ENCODE measurements at places on chromosomes 4 and X.

GRCh38 chrX:152907084-152907651 lies 9.3 kb downstream of the ZNF185 start:
- no peak for DNase-seq

GRCh38 chr4:76732246-76732645 lies 165.7 kb downstream of the SOWAHB start:
- DNase-seq = no peak

DNA sequence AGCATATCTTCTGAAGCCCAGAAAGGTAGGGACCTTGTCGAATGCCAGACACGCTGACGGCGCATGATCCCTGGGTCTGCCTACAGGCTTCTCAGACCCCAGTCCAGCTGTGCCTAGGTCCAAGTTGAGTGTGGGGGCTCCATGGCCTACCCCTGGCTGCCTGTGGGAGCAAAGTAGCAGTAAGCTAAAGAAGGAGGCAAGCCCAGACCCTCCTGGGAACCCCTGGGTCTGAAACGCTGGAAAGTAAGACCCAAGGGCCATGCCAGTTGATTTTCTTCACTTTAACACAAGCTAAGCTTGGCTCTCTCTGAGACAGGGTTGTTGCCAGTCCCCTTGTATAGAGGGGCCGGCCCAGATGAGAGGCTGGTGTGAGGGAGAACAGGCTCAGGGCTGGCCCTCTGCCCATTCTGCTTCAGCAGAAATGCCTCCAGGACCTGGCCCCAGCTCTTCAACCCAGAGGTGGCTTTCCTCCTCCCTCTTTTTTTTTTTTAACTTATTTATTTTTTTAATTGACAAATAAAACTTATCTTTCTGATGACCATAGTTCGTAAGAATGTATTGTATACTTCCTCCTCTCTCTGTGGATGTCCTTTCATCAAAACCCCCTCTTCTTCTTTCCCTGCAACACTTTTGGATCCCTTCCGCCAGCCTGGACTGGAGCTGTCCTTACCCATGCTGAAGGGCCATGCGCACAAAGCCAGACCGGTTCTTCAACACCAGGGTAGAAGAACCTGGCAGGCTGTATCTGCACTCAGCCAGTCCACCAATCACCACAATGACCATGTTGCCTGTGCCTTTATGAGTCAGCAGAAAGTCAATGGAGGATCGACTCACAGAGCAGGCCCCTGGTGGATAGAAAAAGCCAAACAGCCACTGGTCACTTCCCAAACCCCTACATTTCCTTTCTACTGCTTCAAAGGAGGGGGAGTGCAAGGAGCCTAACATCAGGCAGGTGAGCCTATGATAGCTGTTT lies 7.1 kb downstream of the AWAT2 start:
- DNase-seq = no peak

GRCh38 chrX:139200346-139200745 lies 330.2 kb upstream of the F9 start:
- no peak for DNase-seq

DNA sequence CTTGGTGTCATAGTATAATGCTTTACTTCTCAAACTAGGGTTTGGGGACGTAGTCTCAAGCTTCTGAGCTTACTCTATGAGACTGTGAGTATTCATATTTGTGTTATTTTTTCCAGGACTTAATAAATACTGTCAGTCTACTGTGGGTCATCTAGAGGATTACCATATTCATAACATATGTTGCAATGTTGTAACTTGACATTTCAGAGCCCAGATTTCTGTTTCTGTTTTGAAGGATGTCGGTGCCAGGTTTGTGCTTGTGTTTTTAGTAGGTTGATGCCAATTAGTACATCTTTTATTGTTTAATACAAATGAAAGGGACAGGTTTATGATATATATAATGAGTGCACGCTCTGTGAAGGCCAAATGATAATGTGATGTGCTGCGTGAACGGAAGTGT lies 69.6 kb downstream of the SPANXN4 start:
- DNase-seq = no peak

GRCh38 chr4:174154215-174154854 lies 129.1 kb downstream of the FBXO8 start:
- no peak for DNase-seq

- no peak for DNase-seq
These were observed 27.8 kb downstream of the SNX25 start for GRCh38 chr4:185237175-185237574.

- no peak for DNase-seq
These were observed 6.4 kb downstream of the HSPA4L start for GRCh38 chr4:127788517-127788916.

DNA sequence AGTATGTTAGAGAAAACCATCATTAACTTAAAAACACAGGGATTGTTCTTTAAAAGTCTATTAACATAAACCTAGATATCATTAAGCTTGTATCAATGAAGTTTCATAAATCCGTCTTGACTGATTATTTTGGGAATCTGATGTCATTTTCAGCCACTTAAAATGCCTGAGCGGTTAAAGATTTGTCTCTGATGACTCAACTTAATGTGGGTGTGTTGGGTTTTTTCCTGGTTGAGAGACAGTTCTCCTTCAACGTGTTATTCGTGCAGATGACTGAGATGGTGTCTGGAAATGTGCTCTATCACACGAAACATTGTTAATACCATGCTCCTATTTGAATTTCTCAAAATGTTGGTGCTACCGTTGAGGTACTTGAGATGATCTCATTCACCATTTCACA lies 227.3 kb upstream of the TENM3 start:
- no peak for DNase-seq

DNA sequence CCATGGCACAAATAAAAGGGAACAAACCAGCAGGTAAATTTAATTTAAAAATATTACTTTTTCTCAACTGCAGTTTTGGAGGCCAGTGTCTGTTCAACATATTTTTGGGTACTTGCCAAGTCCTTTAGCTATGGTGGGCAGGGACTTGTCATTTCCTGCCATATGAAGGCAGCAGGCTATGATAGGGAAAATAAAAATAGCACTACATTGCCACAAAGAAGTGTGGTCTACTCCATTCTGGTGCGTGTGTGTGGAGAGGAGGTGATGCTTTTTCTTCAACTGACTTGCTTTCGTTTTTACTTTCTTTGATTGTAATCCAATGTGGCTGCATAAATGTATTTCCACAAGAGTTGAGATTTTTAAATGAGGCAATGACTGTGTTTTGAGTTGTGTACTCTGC lies 17.2 kb downstream of the GPR174 start:
- peak; percentile 50 for DNase-seq

DNA sequence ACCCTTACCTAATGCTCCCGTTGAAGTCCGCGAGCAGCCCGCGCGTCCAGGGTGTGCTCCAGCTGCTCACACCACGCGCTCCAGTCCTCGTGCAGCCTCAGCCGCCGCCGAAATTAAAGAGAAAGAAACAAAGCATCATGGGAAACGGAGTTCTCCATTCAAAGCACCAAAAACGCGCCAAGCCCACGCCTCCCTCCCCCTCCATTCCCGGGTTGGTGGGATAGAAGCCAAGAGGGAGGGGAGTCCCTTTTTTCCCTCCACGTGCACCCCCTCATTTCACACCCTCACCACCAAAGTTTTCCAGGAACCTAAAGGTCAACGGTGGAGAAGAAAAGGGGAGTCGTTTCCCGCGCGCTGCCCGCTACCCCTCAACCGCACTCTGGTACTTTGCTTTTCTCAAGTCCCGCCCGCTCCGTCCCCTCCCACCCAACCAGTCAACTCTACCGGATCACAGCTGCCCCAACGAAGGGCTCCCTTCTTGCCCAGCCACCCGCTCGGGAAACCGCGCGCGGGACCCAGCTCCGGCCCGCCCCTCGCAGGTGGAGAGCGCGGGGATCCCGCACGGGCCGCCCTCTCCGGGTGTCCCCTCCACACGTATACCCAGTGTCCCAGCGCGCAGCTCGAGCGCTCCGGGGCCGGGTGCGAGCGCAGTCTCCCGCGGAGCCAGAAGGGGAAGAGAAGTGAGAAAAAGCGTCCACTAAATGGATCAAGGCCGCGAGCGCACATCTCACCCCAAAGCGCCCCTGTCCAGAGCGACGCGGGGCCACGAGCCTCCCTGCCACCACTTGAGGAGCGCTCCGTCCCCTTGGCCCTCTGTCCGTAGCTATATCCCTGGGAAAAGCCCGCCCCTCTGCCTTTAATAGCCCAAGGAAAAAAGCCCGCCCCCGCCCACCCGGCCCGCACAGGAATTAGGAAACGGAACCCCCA lies 65.1 kb upstream of the CCDC160 start:
- DNase-seq = peak; percentile 61

- no peak for DNase-seq
These were observed 497 bp downstream of the HPGD start for GRCh38 chr4:174521800-174522182.

DNA sequence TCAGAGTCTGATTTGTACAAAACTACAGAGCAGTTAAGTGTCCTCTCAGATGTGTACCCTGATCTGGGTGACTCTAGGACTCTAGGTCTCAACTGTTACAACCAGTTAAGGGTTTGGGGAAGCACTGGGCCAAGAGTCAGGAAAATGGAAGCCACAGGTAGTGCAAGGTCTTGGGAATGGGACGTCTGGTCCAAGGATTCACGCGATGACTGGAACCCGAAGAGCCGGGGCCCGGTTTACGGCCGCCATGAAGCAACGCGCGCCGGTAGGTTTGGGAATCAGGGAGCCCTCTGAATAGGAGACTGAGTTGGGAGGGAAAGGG lies 321 bp upstream of the HPRT1 start:
- no peak for DNase-seq

- DNase-seq = peak; percentile 17
These were observed at the start of gene KLF8 for GRCh38 chrX:56232221-56233082. KLF8 (plus strand) TSS chrX:56232356; CDS start chrX:56233335, 979 bp downstream.

DNA sequence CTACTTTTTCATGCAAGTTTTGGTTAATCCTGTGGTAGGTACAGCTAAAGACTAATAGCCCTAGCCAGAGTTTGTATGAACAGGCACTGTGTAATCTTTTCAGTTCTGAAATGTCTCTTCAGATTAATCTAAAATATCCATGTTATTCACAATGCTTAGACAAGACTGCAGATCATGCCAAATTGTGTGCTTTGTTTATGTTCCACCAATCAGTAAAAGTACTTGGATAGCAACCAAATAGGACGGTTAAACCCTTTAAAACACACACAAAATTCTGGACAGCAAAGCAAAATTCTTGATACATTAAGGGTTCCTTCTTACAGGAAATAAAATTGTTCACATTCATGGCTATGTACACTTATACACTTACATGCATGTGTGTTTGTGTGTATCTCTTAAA lies 139.1 kb downstream of the KLHL13 start:
- no peak for DNase-seq

DNA sequence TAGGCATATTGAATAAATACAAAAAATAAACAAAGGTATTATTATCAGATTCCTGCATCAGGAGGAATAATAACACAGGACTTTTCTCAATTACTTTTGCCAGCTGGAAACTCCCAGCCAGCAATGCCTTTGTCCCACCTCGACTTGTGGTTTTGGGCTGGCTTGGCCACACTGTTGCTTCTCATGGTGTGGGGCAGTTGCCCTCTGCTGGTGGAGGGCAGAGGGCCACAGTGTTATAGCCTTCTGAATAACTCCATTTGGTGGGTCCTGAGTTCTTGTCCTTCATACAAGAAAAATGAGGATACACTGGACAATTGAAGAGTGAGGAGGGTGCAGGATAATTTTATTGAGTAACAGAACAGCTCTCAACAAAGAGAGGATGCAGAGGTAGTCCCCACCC lies 1206.0 kb upstream of the ADGRL3 start:
- no peak for DNase-seq

- DNase-seq = peak; percentile 12
These were observed 677 bp downstream of the PTPN13 start for GRCh38 chr4:86594559-86595425.

- DNase-seq = no peak
These were observed 45.8 kb upstream of the ITM2A start for GRCh38 chrX:79412972-79413371.

DNA sequence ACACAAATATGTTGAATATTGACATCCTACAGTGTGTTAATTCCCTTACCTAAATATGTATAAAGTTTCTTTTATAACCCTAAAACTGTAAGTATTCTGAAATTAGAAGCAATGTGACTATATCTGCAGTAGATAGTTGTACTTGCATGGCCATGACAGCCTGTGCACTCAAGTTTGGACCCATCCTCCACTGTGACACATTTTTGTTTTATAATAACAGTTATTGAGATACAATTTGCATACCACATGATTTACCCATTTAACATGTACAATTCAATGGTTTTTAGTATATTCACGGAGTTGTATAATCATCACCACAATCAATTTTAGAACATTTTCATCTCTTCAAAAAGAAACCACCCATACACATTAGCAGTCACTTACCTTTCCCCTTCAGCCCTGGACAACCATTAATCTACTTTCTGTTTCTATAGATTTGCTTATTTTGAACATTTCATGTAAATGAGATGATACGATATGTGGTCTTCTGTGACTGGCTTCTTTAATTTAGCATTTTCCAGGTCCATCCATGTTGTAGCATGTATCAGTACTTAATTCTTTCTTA lies 29.6 kb downstream of the HERC3 start:
- DNase-seq = no peak

DNA sequence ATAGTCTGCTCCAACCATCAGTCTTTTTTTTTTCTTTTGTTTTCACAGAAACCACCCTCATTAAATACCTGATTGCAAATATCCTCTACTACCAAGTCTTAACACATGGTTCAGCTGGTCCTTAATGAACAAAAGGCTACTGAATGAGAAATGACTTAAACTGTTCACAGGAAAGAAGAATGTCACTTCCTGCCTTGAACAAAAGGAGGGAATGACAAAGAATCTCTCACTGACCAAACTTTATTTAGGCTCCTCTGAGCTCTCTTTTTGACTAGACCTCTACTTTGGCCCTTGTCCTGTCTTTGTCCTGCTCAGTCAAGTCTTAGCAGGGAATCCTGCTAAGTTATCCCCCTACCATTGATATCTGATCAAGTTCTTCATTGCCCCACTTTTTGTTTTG lies 31.8 kb upstream of the GJB1 start:
- no peak for DNase-seq

DNA sequence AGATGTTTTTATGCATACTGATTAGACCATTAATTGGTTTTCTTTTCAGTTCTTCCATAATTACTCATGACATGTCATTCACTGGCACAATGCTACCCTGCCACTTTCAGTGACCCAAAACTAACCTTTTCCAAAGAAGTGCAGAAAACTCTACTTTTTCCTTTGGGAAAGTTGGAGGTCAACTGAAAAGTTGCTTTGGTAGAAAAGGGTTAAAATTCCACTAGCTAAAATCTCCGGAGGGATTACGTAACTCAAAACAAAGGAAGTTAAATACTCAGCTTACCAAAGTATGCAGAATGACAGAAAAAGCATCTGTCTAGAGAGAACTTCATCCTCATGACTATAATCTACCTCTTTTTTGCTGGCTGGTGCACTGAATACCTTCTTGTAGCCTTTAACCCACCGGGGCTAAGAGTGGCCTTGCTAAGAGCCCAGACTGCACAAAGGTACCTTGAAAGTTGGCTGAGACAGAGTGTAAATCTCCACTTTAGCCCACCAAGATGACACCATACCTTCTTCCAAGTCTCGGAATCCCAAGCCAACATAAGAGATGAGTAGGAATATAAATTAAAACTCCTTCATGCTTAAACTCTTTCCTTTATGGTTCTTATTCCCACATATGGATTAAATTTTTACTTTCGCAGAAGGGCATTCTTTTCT lies 1099.5 kb upstream of the INTU start:
- no peak for DNase-seq

Measured in T-helper 2 cell treated with Interferon-gamma antibody and Interleukin-4, amounts not matched to agents 5 μg/mL and 100 μg/mL, for 36 hours (primary cell).